ENCODE measurements at places on chromosomes 7 and 10. TPM values are rescaled to one million over a fixed set of nuclear protein-coding genes. Genes with fewer than 3 reads are reported as not detected.

The TACC2 gene
- 28.5 TPM for total RNA-seq

The POP7 gene
- total RNA-seq = 25.8 TPM

- H3K27ac ChIP-seq = no peak overlapping the region
- no peaks in the 10 kb centered on the region for H3K36me3 ChIP-seq
- no peaks in the 10 kb centered on the region for H3K4me1 ChIP-seq
Measured at GRCh38 chr7:34153656-34154270, 248.4 kb downstream of the BMPER start.

The RARRES2 gene
- 267 TPM for total RNA-seq

DNA sequence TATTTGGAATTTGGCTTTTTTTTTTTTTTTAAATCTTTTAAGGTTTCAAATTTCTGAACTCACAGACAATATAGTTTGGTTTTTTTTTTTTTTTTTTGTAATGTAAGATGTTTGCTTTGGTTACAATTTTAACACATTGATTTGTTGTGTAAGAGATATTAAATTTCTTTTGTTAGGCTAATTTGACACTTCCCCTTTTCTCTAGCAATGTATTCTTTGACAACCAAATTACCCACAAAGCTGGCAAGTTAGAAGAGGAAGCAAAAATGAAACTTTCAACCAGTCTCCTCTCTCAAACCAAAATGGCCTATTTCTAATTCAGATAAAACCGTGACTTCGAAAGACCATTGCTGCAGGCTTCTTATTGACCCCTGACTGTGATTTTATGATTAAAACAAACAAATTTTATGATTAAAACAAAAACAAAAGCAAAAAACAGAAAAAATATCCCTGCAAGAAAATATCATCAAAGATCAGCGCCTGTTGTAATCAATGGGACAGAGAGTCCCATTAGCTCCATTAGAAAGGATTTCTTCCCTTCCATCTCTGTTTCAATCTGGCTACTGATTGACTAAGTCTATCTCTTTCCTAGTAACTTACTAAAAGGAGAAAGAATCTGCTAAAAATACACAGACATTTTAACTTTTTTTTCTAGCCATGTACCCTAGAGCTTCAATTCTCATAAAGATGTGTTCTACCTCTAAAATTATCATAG is 489.2 kb downstream of the MDFIC start:
- H3K4me3 ChIP-seq = no peak overlapping the region
- peaks cover 3% of the 10 kb centered on the region for H3K36me3 ChIP-seq
- no peak for DNase-seq
- H3K4me1 ChIP-seq = no peaks in the 10 kb centered on the region

GRCh38 chr7:37031571-37032257 is 307.4 kb upstream of the AOAH start:
- H3K27me3 ChIP-seq = no peaks in the 10 kb centered on the region
- H3K36me3 ChIP-seq = no peaks in the 10 kb centered on the region
- H3K27ac ChIP-seq = peak overlapping the region; percentile 88
- H3K4me3 ChIP-seq = no peak overlapping the region

DNA sequence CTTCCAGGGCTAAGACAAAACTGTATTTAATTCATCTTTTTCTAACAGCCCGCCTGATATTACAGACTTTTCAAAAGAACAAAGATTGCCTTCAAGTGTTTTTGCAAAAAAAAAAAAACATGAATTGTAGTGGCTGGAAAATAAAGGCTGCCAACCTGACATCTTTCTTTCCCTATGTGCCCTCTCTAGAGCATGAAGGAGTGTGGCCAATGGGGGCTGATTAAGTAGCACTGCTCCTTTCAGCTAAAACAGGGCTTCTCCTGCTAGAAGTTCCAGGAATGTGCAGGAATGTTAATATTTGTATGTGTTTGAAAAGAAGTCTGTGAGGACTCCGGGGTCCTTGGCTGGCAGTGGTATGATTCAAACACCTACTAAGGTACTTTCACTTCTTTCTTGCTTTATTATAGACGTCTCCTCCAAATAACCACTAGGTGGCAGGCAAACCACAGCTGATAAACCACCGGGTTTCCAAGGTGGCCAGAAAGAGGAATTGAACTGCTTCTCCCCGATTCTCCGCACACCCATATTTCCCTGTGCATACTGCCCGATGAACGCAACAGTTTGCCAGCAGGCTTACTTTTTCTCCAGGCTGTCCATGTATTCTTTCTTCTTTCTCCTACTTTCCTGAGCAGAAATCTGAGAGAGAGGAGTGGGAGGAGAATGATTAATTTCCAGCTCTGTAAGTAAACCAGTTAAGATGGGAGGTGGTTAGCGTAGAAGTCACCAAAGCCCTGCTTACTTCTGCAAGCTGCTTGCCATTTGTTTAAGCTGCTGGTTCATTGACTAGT is 56.8 kb upstream of the DGKI start:
- no peaks in the 10 kb centered on the region for H3K27me3 ChIP-seq
- H3K36me3 ChIP-seq = no peaks in the 10 kb centered on the region
- DNase-seq = peak; percentile 55
- H3K4me1 ChIP-seq = no peaks in the 10 kb centered on the region
- H3K27ac ChIP-seq = no peak overlapping the region

The GNAT3 gene
- not detected for total RNA-seq

The CYP3A4 gene
- total RNA-seq = 0.33 TPM

GRCh38 chr10:130243015-130243414 is 106.8 kb downstream of the GLRX3 start:
- no peaks in the 10 kb centered on the region for H3K27me3 ChIP-seq
- no peak for DNase-seq
- peaks cover 4% of the 10 kb centered on the region for H3K36me3 ChIP-seq
- H3K27ac ChIP-seq = no peak overlapping the region
- no peaks in the 10 kb centered on the region for H3K4me1 ChIP-seq

The UCMA gene
- not detected for total RNA-seq

- no peak overlapping the region for H3K4me3 ChIP-seq
- no peak overlapping the region for H3K27ac ChIP-seq
- no peak for DNase-seq
- no peaks in the 10 kb centered on the region for H3K27me3 ChIP-seq
- no peaks in the 10 kb centered on the region for H3K36me3 ChIP-seq
- no peaks in the 10 kb centered on the region for H3K4me1 ChIP-seq
Measured at GRCh38 chr10:20874261-20874660, 22.9 kb downstream of the NEBL start.

- H3K27ac ChIP-seq = no peak overlapping the region
- no peaks in the 10 kb centered on the region for H3K36me3 ChIP-seq
- DNase-seq = no peak
Measured at GRCh38 chr7:150975536-150976319, 2.4 kb downstream of the KCNH2 start.

DNA sequence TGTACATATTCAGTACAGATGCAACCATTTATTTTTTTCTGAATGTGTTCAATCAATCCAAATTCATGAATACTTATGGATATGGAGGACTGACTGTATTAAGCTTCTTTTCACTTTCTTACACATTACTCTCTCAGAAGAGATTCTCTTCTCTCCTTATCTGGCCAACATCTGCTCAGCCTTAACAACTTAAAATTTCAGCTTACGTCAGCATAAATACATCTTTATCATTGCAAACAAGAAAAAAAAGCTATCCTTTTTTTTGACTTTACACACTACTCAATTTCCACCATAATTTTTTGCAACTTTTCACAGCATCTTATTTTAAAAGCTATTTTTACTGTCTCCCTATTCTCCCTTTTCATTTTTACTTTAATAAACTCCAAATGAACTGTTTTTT is 80.9 kb upstream of the POT1 start:
- no peak overlapping the region for H3K4me3 ChIP-seq
- H3K36me3 ChIP-seq = no peaks in the 10 kb centered on the region
- H3K27ac ChIP-seq = no peak overlapping the region

DNA sequence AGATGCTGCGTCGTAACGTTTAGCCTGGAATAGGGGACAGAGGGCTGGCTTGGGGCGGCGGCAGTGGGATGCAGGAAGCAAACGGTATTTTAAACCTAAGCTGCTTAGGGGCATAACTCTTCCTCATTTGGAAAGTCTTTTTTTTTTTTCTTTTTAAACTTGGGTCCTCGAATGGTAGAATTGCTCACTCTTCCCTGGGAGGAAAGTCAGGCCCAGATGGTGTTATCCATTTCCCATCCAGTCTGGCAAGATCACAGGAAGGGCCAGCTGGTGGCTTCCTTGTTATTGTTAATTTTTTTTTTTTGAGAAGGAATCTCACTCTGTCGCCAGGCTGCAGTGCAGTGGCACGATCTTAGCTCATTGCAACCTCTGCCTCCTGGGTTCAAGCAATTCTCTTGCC is 56.6 kb downstream of the TMEM209 start:
- H3K27me3 ChIP-seq = no peaks in the 10 kb centered on the region
- no peaks in the 10 kb centered on the region for H3K36me3 ChIP-seq
- no peak for DNase-seq
- no peak overlapping the region for H3K27ac ChIP-seq
- no peak overlapping the region for H3K4me3 ChIP-seq

DNA sequence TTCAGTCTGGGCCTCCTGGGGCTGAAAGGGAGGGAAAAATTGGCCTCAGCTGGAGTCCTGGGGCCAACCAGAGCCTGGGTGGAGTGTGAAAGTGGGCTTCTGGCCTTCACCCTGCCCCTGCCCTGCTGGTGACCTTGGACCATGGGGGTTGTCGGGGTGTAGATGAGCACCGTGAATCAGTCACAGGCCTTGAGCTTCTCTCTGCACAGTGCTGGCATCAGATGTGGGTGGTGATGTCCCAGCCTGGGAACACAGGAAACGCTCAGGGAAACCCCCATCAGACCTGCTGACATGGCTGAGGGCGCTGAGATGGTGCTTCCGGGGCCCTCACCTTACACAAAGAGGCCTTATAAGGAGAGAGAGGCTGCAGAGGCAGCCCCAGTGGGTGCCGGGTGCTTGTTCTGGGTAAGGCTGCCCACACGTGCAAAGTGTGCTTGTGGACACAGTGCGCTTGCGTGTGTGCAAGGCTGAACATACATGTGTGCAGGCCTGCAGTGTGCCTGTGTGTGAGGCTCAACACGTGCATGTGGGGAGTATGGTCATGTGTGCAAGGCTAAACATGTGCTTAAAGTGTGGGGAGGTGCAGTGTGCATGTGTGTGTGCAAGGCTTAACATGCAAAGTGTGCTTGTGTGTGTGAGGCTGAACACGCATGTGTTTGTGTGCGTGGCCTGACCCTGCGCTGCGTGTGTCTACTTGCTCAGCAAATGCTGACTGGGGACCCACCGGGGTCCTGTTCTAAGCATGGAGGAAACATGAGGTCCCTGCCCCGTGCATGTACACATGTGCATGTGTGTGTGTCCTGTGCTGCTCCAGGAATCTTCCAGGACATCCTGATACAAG is 6.5 kb downstream of the ARPC1B start:
- H3K27me3 ChIP-seq = no peaks in the 10 kb centered on the region
- H3K4me1 ChIP-seq = no peaks in the 10 kb centered on the region
- no peaks in the 10 kb centered on the region for H3K36me3 ChIP-seq
- H3K27ac ChIP-seq = peak overlapping the region; percentile 76
- DNase-seq = no peak

The CCL24 gene
- not detected for total RNA-seq

DNA sequence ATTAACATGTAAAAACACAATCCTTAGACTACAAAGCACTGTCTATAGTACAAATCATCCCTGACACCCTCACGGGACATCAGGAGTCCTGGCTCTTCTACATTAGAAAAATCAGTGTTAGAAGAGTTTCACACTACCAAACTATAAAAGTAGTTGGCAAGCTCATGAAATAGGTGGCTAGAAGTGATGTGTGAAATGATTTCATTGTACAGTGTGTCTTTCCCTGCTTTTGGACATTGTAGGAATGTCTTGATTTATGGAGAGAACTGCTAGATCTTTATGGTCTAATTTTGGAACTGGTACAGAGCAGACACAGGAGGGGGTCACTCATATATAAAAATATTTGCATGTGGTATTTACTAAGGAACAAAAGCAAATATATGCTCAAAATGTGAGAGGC is 33.2 kb downstream of the SEMA3A start:
- H3K27me3 ChIP-seq = no peaks in the 10 kb centered on the region
- H3K4me1 ChIP-seq = no peaks in the 10 kb centered on the region
- H3K4me3 ChIP-seq = no peak overlapping the region
- H3K27ac ChIP-seq = no peak overlapping the region

DNA sequence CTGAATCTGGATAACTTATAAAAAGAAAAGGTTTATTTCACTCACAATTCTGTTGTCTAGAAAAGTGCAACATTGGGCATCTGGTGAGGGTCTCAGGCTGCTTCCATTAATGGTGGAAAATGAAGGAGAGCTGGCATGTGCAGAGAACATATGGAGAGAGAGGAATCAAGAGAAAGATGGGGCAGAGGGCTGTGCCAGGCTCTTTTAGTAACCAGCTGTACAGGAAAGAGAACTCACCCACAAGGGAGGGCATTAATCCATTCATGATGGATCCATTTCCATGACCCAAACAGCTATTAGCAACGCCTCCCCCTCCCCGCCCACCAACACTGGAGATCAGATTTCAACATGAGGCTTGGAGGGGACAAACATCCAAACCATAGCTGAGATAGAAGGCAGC is 61.7 kb upstream of the LYZL1 start:
- no peaks in the 10 kb centered on the region for H3K4me1 ChIP-seq
- peaks cover 14% of the 10 kb centered on the region for H3K27me3 ChIP-seq
- H3K36me3 ChIP-seq = no peaks in the 10 kb centered on the region
- DNase-seq = no peak
- H3K4me3 ChIP-seq = no peak overlapping the region

- H3K4me1 ChIP-seq = no peaks in the 10 kb centered on the region
- no peak for DNase-seq
- no peaks in the 10 kb centered on the region for H3K27me3 ChIP-seq
- H3K4me3 ChIP-seq = no peak overlapping the region
- H3K36me3 ChIP-seq = no peaks in the 10 kb centered on the region
- no peak overlapping the region for H3K27ac ChIP-seq
Measured at GRCh38 chr10:29473087-29473356, 161.7 kb downstream of the SVIL start.

The FGF8 gene
- total RNA-seq = not detected

The GPR158 gene
- total RNA-seq = 0.16 TPM

The LANCL2 gene
- 11.8 TPM for total RNA-seq

DNA sequence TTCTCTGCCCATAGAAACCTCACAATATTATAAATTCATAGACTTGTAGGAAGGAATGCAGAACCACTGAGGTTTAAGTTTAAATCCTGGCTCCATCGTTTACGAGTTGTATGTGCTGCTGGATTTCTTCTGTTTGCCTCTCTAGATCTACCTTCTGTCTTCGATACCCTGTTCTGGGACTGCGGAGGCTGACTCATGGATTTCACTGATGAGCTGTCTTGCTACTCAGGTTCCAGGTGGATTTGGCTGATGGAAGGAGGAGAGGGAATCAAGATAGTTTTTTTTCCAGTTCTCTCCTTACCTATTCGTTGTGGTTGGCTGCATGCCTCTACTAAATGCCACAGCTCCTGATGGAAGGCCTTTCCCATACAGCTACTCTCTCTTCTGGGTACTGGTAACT is 375.8 kb downstream of the REEP3 start:
- no peaks in the 10 kb centered on the region for H3K4me1 ChIP-seq
- no peak for DNase-seq
- no peak overlapping the region for H3K27ac ChIP-seq
- H3K36me3 ChIP-seq = no peaks in the 10 kb centered on the region
- no peaks in the 10 kb centered on the region for H3K27me3 ChIP-seq

- no peaks in the 10 kb centered on the region for H3K27me3 ChIP-seq
- no peaks in the 10 kb centered on the region for H3K36me3 ChIP-seq
- no peak overlapping the region for H3K4me3 ChIP-seq
- H3K27ac ChIP-seq = no peak overlapping the region
Measured at GRCh38 chr10:75708060-75708459, 276.6 kb downstream of the LRMDA start.
